ENCODE measurements at places on chromosomes 13 and 19.

DNA sequence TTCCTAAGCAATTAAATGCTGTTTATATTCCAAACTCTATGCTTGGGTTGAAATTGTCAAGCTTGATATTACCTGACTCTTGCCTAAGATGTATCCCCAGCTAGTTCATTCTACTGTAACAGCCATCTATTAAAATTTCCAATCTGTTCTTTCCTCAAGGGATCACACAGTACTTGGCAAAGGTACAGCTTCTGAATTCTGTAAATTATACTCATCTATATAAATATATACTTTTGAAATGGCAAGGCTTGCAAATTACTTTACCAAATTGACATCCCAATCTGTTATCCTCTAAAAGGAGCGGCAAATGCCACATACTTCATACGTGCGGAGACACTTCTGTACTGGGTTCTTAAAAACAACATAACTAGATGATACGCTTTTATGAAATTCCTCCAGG lies 330.2 kb downstream of the DNAJC15 start:
- no peak for DNase-seq

DNA sequence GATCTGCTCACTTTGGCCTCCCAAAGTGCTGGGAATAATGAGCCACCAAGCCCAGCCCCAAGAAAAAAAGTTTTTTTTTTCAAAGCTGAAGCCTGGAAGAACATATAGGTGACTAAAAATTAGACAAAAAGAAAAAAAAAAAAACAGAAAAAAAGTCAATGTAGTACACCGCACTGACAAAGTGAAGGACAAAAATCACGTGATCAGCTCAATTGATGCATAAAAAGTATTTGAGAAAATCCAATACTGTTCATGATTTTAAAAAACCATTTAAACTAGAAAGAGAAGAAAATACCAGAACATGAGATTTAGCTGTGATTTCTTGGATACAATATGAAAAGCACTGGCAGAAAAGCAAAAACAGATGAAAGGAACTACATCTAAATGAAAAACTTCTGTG lies 10.5 kb upstream of the ERVV-2 start:
- no peak for DNase-seq

GRCh38 chr13:24306632-24307031 lies 2.7 kb upstream of the C1QTNF9 start:
- DNase-seq = no peak

DNA sequence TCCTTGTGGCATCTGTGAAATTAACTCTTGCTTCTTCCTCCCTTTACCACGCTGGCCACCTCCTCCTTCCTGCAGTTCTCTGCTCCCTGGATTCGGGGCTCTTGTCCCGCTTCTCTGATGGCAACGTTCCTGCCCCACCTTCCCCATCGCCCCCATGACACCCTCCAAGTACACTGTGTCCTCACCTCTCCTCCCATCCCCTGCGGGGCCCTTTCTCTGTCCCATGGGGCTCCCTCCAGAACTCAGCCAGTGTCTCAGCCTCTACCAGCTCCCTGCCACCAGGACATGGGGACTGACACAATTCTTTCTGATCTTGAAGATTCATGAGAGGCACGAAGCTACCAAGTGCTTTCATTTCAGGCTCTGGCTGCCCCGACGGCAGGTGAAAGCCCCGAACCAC lies 9.1 kb downstream of the CARS2 start:
- no peak for DNase-seq

- DNase-seq = no peak
Observed at GRCh38 chr19:47020992-47021496, 1.4 kb downstream of the NPAS1 start.

GRCh38 chr13:66895780-66896179 lies 334.4 kb downstream of the PCDH9 start:
- DNase-seq = no peak

DNA sequence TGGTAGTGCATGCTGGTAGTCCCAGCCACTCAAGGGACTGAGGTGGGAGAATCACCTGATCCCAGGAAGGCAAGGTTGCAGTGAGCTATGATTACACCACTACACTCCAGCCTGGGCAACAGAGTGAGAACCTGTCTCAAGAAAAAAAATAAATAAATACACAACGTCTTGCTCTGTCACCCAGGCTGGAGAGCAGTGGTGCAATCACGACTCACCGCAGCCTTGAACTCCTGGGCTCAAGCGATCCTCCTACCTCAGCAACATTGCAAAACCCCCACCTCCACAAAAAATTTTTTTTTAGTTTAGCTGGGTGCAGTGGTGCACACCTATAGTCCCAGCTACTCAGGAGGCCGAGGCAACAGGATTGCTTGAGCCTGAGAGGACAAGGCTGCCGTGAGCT lies 8.8 kb downstream of the TPM4 start:
- peak; percentile 45 for DNase-seq

DNA sequence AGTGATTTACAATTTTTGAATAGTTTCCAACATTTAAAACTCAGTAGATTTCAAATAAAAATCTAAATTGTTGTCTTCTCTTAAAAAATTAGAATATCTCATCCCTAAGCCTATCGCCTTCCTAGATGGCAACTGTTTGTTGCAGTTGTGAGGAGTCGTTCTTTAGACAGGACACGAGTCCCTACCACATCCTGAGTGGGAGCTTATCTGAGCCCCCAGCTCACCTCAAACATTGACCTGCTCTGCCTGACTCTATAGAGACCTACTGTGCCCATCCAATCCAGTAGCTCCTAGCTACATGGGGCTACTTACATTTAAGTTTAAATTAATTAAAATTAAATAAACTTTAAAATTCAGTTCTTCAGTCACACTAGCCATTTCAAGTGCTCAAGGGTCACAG lies 434.7 kb downstream of the FOXO1 start:
- no peak for DNase-seq

GRCh38 chr13:99905224-99905623 lies 66.3 kb downstream of the ZIC5 start:
- no peak for DNase-seq

DNA sequence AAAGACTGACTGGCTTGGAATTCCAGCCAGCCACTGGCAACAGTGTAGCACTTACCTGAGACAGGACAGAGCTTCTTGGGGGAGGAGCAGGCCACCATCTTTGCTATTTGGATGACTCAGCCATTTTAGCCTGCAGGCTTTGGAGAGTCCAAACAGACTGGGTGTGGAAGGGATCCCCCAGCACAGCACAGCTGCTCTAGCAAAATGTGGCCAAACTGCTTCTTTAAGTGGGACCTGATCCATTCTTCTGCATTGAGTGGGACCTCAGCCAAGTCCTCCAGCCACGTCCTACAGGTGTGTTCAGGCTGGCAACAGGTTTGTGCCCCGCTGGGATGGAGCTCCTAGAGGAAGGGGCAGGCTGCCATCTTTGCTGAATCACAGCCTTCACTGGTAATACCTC lies 80.0 kb downstream of the NDFIP2 start:
- peak; percentile 21 for DNase-seq

- no peak for DNase-seq
Observed at GRCh38 chr19:12042893-12043292, 7.4 kb upstream of the ZNF433 start.

- DNase-seq = no peak
Observed at GRCh38 chr13:78046331-78046730, 127.7 kb upstream of the EDNRB start.

DNA sequence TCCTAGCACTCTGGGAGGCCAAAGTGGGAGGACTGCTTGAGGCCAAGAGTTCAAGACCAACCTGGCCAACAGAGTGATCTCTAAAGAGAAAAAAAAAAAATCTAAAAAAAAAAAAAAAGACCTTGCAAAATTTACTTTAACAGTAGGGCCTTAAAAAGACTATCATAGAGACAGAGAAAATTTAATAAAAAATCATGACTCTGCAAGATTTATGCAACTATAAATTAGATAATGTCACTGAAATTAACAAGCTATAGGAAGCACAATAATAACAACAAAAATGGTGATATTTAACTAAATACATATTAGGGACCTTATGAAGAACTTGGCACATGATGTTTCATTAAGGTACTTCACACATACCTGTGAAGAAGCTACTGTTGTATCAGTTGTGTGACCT lies 11.2 kb downstream of the ZNF45 start:
- no peak for DNase-seq

DNA sequence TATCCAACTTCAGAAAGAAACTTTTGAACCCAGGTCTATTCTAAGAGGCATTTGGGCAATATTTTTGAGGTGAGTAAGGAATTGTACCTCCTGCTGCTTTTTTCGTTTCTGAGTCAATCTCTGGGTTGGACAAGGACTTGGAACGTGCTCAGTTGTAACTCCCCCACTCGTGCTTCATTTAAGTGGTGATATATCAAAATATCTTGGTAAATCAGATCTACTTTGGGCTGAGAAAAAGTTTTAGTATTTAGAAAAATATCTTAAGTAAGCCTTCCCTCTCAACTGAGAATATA lies 728.9 kb downstream of the EFNB2 start:
- DNase-seq = peak; percentile 11

GRCh38 chr13:73194310-73194709 lies 135.5 kb downstream of the KLF5 start:
- DNase-seq = no peak

DNA sequence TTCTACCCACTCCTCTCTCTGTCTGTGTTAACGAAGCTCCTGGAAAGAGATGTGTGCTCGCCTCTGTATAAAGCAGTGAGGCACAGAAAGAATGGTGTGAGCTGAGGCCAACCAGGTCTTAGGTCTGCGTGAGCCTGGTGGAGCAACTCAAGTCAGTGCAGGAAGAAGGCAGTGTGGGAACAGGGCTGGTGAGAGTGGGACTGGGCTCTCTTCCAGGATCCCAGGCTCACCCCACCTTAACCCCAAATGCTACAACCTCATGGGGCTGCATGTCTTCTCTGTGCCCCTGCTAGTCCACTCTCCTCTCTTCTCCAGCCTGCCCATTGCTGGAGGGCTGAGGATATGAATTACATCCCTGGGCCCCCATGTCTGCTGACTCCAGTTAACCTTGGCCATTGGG lies 127.4 kb downstream of the DCT start:
- DNase-seq = no peak

GRCh38 chr19:28887920-28888618 lies 324.9 kb downstream of the UQCRFS1 start:
- no peak for DNase-seq

GRCh38 chr13:74025369-74025768 lies 108.8 kb downstream of the KLF12 start:
- no peak for DNase-seq

- DNase-seq = no peak
Observed at GRCh38 chr19:4390567-4391305, 9.6 kb downstream of the SH3GL1 start.

DNA sequence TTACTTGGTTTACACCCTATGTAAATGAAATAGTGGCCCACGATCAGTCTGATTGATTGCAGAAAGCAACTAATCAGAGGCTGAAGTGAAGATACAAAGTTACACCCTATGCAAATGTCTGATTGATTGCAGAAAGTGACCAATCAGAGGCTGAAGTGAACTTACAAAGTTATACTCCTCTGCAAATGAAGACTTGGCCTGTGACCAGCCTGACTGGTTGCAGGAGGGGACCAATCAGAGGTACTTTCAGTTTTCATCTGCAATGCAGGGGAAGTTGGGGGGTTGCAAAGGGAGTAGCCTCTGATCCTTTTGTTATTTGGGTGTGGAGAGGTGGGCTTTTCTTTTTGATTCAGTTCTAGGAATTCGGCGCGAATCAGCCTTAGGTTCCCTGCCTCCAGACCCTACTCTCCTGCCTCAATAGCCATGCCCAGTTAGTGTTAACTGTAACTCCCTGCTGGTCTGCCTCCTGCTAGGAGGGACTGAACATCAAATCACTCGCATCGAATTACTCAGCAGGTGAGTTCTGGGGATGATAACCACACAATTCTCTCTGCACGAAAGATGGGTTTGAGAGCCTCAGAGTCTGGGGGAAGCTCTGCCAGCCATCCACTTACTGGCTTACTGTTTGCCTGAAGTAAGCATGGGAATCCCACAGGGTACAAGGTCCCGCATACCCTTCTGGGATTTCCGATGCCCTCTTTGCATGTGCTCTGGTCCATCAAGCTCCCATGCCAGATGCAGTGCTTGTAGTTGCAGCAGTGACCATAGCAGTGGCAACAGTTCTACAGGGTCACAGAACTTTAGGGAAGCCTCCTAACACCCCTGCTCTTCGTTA lies 7.5 kb downstream of the ARL11 start:
- DNase-seq = no peak

DNA sequence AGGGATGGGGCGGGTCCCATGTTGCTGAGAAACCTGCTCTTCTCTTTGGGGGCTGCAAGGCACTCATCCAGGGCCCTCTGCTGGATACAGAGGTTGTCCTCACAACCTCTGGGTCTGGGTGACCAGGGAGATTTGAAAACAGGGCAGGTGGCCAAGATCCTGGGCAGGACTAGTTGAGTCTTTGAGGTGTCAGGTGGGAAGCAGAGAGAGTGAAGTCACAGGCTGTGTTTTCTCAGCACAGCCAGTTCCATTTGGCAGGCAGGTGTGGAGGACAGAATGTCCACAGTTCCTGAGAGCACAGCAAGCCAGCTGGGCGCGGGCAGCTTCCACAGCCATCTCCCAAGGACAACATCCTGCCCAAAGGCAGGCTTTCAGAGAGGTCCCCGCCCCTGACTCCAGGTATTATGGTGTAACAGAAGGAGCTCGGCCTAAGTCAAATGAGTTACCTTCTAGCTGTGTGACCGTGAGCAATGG lies 118.8 kb downstream of the NUFIP1 start:
- peak; percentile 45 for DNase-seq

GRCh38 chr19:2180114-2180513 lies 16.4 kb downstream of the DOT1L start:
- no peak for DNase-seq

- DNase-seq = no peak
Observed at GRCh38 chr13:75830842-75831241, 194.7 kb downstream of the LMO7 start.

GRCh38 chr19:40280608-40281221 lies 4.4 kb downstream of the AKT2 start:
- DNase-seq = no peak

DNA sequence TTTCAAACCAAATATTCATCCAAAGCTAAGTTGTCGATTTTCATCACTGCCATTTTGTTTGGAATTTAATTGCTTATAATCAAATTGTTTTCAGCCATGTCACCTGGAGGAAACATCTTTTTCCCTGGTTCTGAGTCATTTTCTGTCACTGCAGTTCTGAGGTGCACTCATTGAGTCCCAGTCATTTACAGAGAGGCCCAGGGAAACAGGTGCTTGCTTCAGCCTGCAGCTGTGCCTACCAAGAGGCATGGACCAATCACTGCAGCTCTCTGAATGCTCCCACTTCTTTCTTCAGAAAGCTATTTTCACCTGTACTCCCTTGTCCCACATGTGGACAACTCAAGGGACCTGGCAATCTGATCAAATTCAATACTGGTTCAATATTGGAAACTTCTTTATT lies 308.1 kb downstream of the COG6 start:
- DNase-seq = no peak

DNA sequence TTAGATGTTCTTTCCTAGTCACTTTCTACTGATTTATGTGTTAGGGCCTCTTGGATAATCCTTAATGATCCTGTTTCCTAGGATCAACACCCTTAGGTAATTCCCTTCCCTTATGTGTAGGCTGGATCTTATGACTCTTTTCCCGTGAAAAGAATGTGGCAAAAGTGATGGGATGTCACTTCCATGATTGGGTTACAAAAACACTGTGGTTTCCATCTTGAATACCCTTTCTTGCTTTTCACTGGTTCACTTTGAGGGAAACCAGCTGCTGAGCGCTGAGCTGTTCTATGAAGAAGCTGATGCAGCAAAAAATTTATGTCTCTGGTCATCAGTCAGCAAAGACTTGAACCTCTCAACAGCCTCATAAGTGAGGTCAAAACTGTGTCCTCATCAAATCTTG lies 609.4 kb downstream of the OLFM4 start:
- no peak for DNase-seq

GRCh38 chr19:50794074-50794875 lies 4.1 kb downstream of the ACP4 start:
- DNase-seq = peak; percentile 57

- DNase-seq = peak; percentile 24
Observed at GRCh38 chr13:31824705-31825517, 85.6 kb downstream of the RXFP2 start.
